RWPE1 (cell line): ENCODE measurements at places on chromosomes 3 and 15.

DNA sequence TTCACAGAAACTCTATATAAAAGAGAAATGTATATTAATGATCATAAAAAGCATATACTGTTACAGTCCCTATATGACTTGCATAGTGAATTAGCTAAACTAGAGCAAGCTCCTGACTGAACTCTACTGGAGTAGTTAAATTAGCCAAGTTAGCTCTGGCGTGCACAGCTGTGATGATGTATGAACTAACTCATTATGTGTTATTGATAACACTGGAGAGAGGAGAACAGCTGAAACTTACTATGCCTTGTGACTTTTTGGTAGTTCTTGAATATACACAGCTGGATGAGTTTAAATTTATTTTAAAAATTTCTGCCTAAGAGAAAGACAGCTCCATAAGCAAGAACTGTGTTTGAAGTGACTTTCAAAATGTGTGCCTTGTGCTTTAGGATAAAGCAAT is 8.1 kb downstream of the TIPARP start:
- DNase-seq = no peak

GRCh38 chr3:181712553-181713279 is 991 bp downstream of the SOX2 start:
- DNase-seq = peak; percentile 21

DNA sequence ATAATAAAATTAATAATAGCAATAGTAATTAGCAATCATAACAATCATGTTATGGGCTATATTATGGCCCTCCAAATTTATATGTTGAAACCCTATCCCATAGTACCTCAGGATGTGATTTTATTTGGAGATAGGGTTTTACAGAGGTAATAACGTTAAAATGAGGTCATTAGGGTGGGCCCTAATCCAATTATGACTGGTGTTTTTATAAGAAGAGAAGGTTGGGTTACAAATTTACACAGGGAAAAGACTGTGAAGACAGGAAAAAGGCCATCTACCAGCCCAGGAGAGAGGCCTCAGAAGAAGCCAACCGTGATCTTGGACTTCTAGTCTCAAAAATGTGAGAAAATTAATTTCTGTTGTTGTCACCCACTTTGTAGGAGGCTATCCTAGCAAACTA is 353.1 kb downstream of the CHL1 start:
- DNase-seq = no peak

DNA sequence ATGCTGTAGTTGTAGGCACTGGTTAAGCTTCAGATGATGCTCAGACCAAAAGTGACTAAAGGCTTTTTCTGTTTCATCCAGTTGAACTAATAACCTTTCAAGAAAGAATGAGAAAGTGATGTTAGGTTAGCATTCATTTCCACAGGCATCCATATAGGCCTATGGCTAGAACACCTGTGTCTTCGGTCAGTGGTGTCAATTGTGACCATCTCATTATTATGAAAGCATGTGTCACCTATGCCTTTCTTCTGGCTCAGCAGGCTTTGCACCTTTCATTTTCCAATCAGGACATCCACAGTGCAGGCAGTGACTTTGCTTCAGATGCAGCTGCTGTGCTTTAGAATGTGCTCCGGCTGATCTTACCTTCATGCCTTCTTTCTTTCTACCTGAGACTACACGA is 57.9 kb downstream of the B3GNT5 start:
- no peak for DNase-seq

DNA sequence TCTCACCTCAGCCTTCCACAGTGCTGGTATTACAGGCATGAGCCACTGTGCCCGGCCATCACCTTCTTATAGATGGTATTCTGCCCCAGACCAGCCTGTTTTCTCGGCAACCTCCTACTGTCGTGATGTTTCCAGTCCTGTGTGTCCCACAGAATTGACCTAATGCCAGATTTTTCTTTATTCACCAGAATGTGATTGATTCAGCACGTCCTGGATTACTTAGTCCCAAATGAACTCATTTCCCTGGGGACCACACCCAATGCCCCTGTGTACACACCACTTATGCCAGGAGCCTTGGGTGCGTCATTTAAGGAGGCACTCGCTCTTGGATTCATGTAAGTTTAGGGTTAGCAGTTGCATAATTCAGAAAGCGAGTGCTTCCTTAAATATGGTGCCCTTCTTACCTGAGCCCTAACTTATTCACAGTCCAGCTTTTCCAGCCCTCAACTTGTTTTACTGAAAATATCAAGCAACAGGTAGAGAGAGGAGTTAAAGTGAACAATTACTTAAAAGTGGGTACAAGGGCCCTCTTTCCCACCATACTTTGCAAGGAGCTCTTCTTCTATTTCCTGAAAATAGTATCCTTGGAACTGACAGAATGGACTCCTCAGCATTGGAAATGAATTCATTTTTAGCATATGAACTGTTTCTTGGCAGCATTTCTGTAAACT is 64.6 kb upstream of the UBE2E1 start:
- DNase-seq = peak; percentile 81

- no peak for DNase-seq
Observed at GRCh38 chr3:129622226-129622874, 15.9 kb upstream of the PLXND1 start.

GRCh38 chr3:9037144-9037711 is 74.0 kb upstream of the RAD18 start:
- DNase-seq = no peak

GRCh38 chr15:34132881-34133280 is 31.0 kb downstream of the PGBD4 start:
- DNase-seq = no peak

DNA sequence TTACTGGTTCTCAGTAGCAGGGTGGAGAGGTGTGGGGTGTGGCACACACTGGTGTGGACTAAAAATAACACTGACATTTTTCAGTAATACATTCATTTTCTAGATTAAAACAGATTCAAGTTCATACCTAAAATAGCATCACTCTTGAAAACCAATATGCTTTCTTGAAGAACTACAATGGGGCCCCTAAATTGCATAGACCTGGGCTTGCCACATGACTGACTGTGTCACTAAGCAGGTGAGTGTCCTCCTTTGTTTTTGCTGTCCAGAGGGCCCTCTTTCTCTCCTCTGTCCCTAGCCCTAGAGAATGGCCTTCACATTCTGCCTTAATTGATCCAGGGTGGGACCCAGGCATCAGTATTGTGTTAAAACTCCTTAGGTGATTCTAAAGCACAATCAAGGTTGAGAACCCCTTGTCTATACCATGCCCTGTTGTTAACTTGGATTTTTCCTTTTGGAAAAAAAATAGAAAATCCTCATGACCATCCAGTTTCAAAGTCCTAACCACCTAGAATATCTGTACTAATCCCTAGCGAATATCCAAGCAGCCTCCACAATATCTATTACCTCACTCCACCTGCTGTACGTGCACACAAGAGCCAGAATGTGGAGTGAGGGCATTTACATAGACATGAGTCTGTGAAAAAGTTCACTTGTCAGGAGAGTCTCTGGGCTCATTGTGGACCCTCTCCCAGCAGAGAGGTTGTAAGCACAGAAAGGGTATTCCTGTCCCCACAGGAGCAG is 18.7 kb upstream of the TMEM41A start:
- DNase-seq = no peak

DNA sequence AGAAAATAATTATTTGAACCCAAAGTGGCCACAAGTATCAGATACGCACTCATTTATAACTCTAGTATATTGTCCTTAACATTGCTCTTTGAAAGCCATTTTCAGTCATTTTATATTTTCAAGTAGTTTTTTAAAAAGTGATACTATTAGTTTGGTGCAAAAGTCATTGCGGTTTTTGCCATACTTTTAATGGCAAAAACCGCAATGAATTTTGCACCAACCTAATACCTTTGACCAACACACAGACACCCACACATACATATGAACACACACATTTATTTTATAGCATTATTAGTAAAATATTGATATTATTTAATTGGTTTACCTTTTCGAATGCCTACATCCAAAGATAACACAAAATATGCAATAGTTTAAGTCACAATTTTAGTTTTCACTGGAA is 154.3 kb downstream of the EPHA3 start:
- DNase-seq = no peak

DNA sequence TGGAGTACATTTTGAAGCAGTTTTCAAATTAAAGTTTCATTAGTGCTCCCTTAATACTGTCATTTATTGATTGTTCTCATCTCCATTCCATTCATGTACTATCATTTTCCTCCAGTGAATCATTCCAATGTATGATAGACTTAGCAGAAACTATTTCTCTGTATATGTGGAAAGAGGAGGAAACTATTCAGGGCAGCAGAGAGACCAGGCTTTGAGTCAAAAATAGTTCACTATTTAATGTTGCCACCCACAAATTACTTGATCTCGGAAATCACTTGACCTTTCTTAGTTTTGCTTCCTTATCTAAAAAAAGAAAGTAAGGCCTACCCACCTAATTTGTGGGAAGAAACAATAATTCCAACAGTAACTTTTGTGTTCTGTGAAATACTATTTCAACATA is 610.5 kb upstream of the ZNF385D start:
- no peak for DNase-seq

- no peak for DNase-seq
Observed at GRCh38 chr15:91871837-91872236, 18.3 kb downstream of the SLCO3A1 start.

DNA sequence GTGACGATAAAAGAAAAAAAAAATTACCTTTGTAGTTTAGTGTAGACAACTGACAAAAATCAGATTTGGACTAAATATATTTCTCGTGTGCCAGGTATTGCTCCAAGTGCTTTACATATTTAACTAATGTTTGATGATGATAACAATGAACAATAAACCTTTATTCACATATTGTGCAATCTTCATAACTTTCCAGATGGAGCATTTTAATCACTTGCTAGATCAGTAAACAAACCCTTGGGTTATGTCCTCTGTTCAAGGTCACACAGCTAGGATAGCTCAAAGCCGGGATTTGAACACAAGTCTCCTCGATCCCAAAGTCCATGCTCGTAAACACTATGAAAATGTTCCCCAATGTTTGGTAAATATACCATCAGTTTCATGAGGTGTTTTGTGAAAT is 14.5 kb downstream of the NCEH1 start:
- no peak for DNase-seq

GRCh38 chr3:56612146-56612545 is 55.2 kb downstream of the CCDC66 start:
- DNase-seq = no peak

- DNase-seq = no peak
Observed at GRCh38 chr3:58025406-58025805, 17.2 kb downstream of the FLNB start.

DNA sequence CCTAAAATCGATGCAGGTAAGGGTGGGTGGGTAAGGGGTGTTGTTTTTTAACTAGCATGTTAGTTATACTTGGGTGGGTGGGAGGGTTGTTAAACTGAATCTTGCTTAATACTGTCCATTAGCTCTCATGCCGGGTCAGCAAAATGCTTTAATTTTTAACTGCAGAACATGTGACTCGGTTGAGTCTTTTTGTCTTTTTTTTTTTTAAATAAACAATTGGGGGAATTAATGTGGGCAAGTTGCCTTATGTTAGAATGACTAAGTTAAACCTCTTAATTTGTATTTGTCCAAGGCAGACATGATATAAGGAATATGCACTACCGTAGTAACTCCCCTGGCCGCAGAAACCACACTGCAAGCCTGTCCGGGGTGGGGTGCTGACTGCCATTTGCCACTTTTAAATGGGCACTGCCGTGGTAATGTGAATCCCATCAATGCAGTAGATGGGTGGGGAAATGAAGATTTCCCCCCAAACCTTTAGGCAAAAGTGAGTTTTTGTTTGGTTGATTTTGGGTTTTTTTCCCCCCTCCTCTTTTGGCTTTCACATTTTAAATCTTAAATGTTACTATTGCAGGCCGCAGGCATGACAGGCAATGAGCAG is 54.3 kb upstream of the CCR4 start:
- no peak for DNase-seq

- DNase-seq = no peak
Observed at GRCh38 chr15:97517737-97518136, 442.8 kb upstream of the ARRDC4 start.

GRCh38 chr3:58521917-58522631 is 14.9 kb downstream of the ACOX2 start:
- DNase-seq = no peak

- no peak for DNase-seq
Observed at GRCh38 chr3:14403619-14404155, 1.3 kb downstream of the SLC6A6 start.

DNA sequence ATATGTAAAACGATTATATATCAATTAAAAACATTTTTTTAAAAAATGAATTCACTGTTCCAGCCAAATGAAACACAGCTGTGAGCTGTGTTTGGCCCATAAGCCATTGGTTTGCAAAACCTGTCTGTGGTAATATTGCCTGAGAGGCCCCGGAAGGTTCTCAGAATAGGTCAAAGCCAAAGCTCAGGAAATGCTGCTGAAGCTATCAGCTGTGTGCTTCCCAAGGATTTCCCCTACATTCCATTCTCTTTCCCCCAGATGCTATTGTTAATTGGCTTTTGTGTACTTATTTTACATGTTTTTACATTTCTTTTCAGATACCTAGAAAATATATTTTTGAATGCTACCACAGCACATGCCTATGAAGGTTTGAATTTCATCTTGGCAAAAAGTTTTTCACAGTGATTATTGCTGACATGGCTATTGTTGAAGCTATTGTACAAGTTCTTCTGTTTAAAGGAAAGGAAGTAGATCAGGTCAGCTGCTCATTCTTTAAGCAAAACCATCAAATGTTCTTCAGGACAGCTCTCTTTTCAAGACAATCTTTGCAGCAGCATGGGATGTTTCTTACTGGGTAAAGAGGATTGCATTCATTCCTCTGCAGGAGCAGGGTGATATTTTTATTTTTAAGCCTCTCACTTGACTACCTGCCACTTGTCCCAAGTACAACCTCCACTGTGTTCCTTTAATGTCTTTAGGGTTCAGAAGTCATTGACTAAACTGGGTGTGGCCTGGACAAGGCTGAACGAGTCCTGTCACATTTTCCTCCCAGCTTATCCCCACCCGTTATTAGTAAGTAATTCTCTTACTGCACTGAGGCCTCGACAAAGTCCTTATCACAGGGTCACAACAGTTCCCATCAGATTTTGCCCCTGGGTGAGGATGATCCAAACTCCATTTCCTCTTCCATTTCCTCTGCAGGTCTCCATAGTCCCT is 26.3 kb upstream of the BNC1 start:
- no peak for DNase-seq

GRCh38 chr15:66883284-66883911 is 181.4 kb downstream of the SMAD6 start:
- peak; percentile 97 for DNase-seq

GRCh38 chr3:128806588-128806987 is 72.8 kb upstream of the ACAD9 start:
- DNase-seq = no peak

- DNase-seq = no peak
Observed at GRCh38 chr3:101038393-101038792, 45.2 kb upstream of the ABI3BP start.

DNA sequence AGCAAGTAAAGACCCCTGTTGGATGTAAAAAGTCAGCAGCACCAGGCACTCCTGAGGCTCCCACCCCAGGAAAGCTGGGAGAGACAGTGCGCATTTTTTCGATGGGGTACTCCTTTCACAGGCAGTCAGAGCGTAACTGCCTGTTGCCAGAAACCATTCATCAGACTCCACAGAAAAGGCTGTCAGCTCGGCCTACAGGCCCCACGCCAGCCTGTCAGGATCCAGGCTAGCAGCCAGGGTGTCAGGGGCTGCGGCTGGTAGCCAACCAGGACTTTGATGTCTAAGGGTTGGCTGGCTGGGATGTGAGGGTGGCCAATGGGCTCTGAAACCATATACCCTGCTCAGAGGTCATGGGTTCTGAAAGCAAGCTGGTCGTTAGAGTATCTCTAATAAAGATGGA is 164.5 kb downstream of the WNT5A start:
- no peak for DNase-seq
